ENCODE measurements at places on chromosomes 2 and 18.

GRCh38 chr2:38092196-38092902, 16.4 kb upstream of the CYP1B1 start:
- DNase-seq = peak; percentile 41

GRCh38 chr2:177204417-177204816, 8.2 kb upstream of the HNRNPA3 start:
- no peak for DNase-seq

DNA sequence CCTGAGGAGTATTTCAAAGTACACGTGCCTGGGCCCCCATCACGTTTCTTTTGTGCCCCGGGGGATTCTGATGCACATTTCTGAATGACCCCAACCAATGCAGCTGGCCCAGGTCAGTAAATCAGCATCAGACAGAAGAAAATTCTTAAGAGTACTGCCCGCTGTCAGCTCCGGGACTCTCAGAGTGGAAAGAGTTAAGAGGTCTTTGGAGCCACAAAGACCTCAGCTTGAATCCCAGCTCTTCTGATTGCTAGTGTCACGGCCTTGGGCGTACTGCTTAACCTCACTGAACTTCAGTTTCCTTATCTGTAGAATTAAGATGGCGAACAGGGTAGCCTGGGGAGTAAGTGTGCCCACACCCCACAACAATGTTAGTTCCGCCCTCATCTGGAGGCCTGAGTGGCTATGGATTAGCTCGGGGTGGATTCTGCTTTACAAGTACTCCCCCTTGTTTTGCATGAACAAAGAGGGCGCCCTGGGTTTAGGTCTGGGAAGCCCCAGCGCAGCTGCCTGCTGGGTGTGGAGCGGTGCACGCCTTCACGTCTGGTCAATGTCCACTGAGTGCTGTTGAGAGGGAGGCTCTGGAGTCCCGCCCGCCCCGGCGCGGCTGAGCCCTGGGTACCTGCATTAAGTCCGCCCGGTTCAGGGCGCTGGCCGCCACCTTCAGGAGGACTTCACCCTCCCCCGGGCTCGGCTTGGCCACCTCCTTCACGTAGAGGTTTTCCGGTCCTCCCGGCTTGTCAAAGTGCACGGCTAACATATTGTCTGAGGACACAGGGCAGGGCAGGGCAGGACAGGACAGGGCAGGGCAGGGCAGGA, 858 bp downstream of the TP53I3 start:
- peak; percentile 87 for DNase-seq

DNA sequence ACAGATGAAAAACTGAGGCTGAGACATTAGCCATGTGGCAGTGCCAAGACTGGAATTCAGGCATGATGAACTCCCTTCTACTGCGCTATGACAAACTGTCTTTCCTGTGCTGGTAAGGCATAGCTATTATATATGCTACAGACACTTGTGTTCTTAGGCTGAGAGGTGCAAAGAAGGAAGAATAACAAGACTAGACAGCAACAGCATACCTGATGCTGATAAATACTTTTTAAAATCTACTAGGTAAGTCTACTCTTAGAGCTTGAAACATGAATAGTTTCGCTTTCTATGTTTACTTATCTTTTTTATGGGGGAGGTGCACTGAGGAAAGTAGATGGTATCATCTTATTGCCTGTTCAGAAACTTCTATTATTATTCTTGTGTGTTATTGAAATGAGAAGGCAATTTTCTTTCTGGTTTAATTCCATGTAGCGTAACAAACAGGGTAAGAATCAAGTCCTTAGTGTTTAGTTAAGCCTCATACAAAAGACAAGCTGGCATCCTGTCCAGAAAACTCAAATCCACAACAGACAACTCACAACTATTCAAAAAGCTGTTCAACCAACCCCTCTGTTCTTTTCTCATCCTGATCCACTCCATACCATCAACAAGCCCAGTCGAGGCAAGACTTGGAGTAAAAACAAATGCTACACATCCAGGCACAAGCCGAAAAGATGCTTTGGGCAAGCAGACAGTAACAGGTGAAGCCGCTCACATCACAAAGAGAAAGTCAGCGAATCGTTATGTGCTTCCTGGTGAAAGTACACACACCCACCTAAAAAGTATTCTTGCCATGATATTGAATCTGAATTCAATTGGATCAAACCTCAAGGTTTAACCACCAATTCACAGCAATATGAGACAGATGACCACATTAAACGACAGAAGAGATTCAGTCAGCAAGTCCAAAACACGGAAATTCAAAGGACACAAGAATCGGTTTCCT, 1.5 kb downstream of the TTC32 start:
- no peak for DNase-seq

DNA sequence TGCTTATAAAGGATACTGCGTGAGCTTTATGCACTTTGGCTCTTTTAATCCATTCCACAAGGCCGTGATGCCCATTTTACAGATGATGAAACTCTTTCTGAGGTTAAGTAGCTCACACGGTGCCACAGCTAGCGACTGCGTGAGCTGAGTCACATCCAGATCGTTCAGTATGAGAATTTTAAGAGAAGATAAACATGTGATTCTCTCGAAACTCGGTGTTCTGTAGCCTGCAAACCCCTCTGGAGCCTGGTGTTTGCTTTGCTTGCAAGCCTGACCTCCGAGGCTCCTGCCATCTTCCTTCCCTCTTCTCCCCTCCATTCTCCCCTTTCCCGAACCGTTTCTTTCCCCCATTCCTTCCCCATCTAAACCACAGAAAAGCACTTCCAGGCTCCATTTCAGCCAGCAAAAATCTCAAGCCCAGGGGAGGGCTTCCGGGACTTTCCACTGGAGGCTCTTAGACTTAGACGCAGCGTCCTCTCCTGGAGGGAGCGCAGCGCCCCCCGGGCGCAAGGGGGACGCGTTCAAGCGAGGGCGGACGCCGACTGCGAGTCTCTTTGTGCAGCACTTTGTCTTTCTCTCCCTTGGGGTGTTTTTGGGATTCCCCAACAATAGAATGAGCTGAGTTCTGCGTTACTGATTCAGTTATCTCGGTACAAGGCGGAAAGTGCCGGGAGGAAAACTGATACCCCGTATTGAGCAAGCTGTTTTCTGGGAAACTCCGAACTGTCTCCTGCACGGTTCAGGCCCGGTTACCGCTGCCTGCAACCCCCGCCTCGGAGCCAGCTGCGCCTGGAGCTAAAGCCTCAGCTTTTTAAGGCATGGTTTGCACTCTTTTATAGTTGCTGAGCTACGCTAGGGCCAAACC, 38.0 kb downstream of the CYP1B1 start:
- DNase-seq = peak; percentile 63

DNA sequence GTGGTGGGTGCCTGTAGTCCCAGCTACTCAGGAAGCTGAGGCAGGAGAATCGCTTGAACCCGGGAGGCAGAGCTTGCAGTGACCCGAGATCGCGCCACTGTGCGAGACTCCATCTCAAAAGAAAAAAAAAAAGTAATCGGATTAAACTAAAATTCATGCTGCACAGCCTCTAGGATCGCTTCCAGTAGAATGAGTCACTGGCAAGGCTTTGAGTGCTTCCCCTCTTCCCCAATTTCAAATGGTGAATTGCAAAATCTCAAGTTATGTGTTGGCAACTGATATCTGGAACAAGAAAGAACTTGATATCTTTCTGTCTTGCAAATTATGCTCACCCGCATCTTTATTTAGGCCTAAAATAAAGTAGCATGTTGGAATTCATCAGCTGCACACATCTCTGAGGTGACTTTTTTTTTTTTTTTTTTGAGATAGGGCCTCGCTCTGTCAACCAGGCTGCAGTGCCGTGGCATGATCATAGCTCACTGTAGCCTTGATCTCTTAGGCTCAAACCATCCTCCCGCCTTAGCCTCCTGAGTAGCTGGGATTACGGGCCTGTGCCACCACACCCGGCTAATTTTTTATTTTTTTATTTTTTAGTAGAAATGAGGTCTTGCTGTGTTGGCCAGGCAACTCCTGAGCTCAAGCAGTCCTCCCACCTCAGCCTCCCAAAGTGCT, 12.7 kb downstream of the TTC39C start:
- DNase-seq = no peak

Data from femur (tissue), 1 donor.